Fibroblast of mammary gland (primary cell): ENCODE measurements at places on chromosomes 16 and 17.

- no peak for DNase-seq
Observed at GRCh38 chr17:82355770-82356427, 3.1 kb upstream of the TEX19 start.

DNA sequence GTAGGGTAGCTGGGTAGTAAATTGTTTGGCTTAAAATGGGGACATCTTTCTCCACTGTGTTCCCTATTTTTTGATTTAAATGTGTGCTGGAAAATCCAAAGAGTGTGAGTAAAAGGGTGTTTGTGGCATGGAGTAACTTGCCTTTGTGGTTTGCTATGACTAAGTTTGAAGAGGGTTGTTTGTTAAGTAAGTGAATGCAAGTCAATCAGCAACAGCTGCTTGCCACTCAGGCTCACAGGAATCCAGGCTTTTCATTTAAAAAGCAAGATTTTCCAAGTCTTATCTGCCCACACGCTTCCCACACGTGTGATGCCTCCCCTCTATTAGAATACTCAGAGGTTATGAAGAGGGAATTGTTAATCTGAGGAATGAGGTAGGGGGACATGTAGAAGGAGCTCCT lies 847.7 kb upstream of the RBFOX1 start:
- DNase-seq, result no peak

GRCh38 chr17:4436846-4437245 lies 3.1 kb downstream of the SPNS3 start:
- no peak for DNase-seq

DNA sequence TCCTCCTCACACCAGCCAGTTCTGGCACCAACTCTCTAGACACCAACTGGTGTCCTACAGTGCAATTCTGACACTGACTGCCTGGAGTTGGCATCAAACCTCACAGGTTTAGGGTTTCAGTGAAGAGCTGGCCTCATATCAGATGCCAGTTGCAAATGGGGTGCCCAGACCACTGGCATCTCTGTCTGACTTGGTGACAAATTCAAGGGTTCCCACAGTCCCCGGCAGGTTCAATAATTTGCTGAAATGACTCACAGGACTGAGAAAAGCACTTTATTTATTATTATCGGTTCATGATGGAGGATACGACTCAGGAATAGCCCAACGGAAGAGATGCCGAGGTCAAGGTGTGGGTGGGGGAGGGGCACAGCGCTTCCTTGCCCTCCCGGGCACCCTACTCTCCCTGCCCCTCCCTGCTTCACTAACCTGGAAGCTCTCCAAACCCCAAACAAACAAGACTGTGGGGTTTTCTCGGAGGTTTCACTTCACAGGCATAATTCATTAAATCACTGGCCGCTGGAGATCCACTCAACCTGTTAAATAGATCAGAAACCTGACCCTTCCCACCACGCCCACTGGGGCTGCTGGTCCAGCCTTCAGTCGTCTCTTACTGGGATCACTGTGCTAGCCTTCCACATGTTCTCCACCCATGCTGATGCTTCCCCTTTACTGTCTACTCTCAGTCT lies 1.7 kb upstream of the NLRP1 start:
- DNase-seq, result no peak

DNA sequence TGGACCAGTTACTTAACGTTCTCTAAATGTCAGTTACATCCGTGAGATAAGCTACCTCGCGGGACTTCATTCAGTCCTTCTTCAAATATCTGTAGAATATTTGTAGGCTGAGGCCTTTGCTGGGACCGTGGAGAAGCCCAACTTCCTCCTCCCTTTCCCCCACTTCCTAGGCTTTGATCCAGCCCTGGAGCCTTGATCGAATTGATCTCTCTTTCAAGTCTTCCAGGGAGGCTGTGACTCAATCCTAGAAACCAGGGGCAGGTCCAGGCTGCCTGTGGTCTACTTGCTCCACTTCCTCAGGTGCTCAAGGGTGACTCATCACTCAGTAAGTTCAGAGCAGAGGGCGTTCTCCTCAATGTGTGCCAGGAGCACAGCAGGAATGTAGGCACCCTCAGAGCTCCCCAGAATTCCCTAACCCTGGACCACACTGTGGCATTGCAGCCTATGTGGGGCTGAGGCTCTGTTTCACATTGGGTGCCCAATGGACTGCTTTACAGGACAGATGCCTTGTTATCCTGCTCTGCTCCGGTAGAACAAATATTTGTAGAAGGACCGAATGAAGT lies 11.2 kb upstream of the CEP20 start:
- DNase-seq, result peak; percentile 91

DNA sequence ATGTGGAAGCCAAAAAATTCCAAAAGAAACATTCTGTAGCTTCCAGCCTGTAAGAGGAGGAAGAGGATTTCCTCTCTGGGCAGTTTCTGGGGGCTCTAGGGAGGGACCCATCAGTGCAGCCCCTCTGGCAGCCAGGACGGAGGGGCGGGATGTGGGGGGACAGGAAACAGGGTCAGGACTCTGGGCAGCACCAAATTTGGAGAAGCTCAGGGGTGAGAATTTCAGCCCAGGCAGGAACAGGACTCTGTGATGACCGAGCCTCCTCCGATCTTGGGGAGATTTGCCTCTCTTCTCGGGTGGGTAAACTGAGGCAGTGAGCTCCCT lies 18.4 kb upstream of the CIBAR2 start:
- no peak for DNase-seq

GRCh38 chr16:81316176-81316496 lies 1.4 kb downstream of the GAN start:
- DNase-seq, result no peak

GRCh38 chr16:3837851-3838586 lies 42.5 kb downstream of the CREBBP start:
- DNase-seq, result no peak

DNA sequence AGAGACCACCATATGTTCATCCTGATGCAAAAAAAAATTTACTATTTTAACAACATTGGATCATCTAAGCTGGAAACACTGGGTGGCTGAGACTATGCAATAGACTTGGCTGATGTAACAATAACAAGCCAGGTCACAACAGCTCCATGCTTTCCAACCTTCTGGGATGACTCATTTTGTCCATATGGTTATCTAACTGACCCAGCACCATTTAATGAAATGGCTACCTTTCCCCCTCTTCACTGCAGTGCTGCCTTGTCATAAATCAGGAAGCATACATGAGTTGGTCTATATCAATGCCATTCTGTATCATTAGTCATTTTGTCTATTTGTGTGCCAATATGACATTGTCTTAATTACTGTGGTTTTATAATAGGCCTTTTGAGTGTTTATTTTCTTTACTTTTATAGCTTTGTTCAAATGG lies 217.6 kb upstream of the KCNJ16 start:
- peak; percentile 92 for DNase-seq

- DNase-seq, result no peak
Observed at GRCh38 chr16:10218490-10219206, 36.4 kb upstream of the GRIN2A start.

DNA sequence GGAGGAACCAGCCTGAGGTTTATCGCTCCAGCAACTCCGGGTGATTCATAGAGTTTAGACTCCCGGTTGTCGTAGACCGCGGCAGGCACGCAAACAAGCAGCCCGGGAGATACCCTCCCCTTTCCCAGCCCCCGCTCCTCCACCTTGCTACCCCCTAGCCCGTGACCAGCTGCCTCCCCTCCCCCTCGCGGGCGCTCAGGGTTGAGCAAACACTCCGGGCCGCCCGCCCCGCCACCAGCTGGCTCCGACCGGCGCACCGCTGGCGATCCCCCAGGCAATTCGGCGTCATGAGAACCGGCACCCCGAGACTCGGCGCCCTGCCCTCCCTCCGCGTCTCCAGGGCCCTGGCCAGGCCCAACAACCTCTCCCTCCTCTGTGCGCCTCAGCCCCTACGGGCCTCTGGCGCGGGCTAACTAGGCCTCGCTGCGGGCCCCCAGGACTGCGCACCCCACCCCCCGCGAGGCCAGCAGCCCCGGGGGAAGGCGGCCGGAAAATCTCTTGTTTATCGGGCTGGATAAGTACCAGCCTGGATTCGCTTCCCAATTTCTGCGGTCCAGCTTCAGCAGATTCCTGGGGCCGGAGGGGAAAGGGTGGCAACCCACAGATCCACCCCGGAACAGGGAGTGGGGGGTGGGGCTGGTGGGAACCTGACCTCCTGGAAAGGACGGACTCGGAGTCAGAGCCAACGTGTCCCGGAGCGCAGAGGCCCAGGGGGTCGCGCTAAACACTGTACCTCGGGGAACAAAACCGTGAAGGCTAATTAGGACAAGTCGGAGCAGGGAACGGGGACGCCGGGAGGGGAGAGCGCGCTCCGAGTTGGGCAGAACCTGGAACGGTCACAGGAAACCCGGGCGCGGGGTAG lies 951 bp upstream of the GPRC5C start:
- DNase-seq, result peak; percentile 81

- no peak for DNase-seq
Observed at GRCh38 chr17:45155483-45155882, 6.2 kb upstream of the HEXIM2 start.

- no peak for DNase-seq
Observed at GRCh38 chr16:14070877-14071575, at the start of gene MRTFB. TSS of gene MRTFB (plus strand) at chr16:14071319. CDS start at chr16:14140607, 69,288 bp downstream.

GRCh38 chr17:19421926-19422325 lies 10.9 kb downstream of the RNF112 start:
- DNase-seq, result no peak

- no peak for DNase-seq
Observed at GRCh38 chr17:58517378-58517927, 3.0 kb upstream of the MTMR4 start.

DNA sequence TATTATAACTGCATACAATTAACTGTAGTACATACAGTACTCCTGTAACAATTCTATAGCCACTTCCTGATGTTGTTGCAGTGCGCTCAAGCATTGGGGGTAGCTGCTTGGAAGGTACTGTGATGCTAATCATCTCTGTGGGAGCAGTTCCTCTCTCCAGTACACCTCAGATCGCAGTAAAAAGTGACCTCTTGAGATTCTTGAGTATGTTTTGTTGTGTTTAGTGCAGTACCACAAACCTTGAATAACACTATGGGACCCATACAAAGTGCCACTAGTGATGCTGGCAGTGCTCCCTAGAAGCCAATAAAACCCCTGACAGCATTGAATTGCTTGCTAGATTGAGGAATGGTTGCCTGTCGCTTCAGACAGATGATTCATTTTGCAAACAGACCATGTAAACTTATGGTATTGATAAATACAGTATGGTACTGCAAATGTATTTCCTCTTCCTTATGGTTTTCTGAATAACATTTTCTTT lies 193.0 kb downstream of the SPECC1 start:
- DNase-seq, result no peak
